IMR-90 (cell line): ENCODE measurements at places on chromosomes 5 and 9. TPM values are rescaled to one million over a fixed set of nuclear protein-coding genes. Genes with fewer than 3 reads are reported as not detected.

The DNM1 gene
- total RNA-seq, result 11.4 and 13.6 TPM in 2 replicates

DNA sequence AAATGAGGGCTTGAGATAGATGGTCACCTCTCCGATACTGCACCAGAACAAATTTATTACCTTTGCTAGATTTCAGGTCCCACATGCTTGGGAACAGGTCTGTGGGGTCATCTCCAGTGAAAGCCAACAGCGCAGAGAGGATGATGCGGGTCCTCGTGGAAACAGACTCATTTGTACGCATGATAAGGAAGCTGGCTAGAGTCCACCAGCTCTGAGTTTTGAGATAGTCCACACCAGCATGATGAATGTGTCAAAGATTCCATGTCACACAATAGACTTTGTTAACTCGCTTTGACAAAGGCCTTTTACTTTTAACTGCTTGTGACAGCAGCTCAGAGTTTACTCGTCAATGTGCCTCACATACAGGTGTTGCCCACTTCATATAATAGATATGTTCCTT lies 105.4 kb upstream of the TBCA start:
- peak; percentile 18 for DNase-seq

The FBXW11 gene
- 97.1 and 100 TPM in 2 replicates for total RNA-seq

GRCh38 chr5:17288570-17288969 lies 71.1 kb downstream of the BASP1 start:
- DNase-seq, result no peak

The IFNW1 gene
- total RNA-seq, result not detected in 2 replicates

The DRD1 gene
- 0.18 and 0.28 TPM in 2 replicates for total RNA-seq

GRCh38 chr9:36728651-36729520 lies 156.2 kb downstream of the MELK start:
- peak; percentile 78 for DNase-seq

GRCh38 chr5:69007163-69007562 lies 86.7 kb upstream of the SLC30A5 start:
- no peak for DNase-seq

The SCGB3A2 gene
- not detected in 2 replicates for total RNA-seq

DNA sequence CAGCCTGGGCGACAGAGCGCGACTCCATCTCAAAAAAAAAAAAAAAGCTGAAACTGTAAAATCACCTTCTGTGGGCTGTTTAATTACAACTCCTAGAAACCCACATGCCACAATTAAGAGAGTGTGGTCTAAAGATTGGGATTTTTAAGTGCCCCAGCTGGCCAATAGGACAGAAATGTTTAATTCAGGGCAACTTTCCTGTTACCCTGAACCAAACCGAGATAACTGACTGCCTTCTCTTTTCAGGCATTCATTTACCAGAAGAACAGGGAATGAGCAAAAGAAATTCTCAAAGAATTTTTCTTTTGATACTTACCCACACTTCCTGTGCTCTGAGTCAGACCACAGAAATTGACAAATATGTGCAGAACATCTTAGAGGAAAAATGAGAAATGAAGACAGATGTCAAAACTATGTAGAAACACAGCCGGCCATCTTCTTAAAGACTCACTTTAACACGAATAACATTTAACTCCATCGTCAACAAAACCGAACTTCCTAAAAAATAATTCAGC lies 221.3 kb upstream of the DAPK1 start:
- DNase-seq, result peak; percentile 73

DNA sequence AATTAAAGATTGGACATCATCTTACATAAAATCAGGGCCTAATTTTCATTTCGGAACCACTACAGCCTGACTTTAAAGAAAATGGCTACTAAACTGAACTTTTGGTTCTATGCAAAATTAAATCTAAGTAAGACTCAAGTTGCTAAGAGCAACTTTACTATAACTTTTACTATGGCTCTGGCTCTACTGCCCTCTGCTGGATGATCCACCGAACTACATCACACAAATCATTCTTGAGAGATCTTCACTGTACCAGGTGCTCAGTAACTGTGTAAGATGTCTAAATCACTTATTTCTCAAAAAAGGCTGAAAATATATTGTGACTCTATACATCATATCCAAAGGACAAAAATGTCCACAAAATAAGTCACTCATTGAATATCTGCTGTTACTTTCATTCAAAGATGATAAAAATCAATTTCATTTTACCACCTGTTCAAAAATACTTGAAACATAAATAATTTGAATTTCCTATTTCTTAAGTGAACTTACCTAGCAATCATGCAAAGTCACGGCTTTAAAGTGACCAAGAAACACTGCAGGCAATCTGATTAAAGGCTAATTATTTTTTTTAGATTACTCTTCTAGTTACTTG lies 13.5 kb downstream of the MOCS2 start:
- peak; percentile 75 for DNase-seq

The ARL14EPL gene
- not detected in 2 replicates for total RNA-seq

DNA sequence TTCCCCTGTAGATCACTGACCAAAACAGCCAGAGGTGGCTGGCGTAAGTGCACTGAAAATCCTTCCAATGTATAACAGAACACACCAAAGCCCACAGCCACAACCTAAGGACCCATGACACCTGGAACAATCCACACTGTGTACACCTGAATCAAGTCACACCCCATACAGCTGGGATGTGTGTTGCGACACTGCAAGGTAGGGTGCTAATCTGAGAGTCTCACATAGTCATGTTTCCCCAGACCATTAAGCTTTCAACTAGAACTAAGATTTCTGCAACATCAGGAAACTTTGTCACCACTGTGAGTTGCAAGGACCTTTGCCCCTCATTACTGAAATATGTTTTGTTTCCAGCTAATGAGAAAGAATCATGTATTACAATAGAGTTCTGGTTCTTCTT lies 59.4 kb downstream of the MED27 start:
- DNase-seq, result no peak

DNA sequence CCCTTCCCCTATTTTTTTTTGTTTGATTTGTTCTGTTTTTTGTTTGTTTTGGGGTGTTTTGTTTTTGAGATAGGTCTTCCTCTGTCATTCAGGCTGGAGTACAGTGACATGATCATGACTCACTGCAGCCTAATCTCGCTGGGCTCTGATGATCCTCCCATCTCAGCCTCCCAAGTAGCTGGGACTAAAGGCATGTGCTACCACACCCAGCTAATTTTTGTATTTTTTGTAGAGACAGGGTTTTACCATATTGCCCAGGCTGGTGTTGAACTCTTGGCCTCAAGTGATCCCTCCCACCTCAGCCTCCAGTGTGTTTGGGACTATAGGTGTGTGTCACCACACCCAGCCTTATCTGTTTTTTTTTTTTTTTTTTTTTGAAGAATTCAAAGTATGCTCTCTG lies 605.4 kb downstream of the DNAH5 start:
- DNase-seq, result no peak

- no peak for DNase-seq
Observed at GRCh38 chr5:9284272-9284671, 261.6 kb downstream of the SEMA5A start.

- no peak for DNase-seq
Observed at GRCh38 chr5:99765011-99765410, 770.2 kb upstream of the FAM174A start.

The SCGB3A1 gene
- not detected in 2 replicates for total RNA-seq

The LPAR1 gene
- total RNA-seq, result 260 and 315 TPM in 2 replicates

DNA sequence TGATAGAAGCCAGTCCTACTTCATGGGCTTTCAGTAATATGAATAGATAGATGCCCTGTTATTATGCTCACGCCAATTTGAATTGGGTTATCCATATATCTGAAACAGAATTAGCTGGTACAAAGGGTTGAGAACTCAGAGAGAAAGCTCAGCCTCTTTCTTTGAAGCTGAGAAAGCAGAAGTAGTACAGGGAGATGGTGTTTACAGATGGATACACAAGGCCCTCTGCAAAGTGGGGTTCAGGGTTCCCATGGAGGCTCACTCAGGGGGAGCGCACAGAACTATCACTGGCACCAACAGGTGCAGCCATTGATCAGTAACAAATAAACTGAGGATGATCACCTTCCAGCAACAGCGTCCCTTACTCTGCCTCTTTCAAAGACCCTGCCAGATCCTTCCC lies 349.7 kb downstream of the ICE1 start:
- DNase-seq, result no peak

The ANKRD34B gene
- total RNA-seq, result not detected in 2 replicates

The MPDZ gene
- 39.3 and 46.4 TPM in 2 replicates for total RNA-seq

DNA sequence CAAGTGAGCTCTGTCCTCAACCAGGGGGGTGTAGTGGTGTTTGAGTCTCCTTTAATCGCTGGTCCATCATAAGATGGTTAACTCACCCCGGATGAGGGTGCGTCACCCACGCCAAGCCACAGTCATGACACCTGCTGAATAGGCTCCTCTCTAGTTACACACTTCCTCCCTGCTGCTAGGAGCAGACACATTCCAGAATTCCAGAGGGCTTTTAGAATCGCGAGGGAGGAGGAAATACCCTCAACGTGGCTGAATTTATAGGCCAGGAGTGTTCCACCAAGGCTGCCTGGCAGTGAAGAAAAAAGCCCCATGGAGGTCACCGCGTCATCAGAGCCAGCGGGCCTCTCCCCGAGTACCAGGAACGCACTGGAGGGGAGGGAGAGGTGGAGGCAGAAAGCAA lies 5.1 kb downstream of the GLRX start:
- peak; percentile 76 for DNase-seq

- peak; percentile 72 for DNase-seq
Observed at GRCh38 chr9:91534374-91534773, 110.7 kb upstream of the NFIL3 start.

GRCh38 chr5:14359069-14360043 lies 216.2 kb downstream of the TRIO start:
- no peak for DNase-seq

DNA sequence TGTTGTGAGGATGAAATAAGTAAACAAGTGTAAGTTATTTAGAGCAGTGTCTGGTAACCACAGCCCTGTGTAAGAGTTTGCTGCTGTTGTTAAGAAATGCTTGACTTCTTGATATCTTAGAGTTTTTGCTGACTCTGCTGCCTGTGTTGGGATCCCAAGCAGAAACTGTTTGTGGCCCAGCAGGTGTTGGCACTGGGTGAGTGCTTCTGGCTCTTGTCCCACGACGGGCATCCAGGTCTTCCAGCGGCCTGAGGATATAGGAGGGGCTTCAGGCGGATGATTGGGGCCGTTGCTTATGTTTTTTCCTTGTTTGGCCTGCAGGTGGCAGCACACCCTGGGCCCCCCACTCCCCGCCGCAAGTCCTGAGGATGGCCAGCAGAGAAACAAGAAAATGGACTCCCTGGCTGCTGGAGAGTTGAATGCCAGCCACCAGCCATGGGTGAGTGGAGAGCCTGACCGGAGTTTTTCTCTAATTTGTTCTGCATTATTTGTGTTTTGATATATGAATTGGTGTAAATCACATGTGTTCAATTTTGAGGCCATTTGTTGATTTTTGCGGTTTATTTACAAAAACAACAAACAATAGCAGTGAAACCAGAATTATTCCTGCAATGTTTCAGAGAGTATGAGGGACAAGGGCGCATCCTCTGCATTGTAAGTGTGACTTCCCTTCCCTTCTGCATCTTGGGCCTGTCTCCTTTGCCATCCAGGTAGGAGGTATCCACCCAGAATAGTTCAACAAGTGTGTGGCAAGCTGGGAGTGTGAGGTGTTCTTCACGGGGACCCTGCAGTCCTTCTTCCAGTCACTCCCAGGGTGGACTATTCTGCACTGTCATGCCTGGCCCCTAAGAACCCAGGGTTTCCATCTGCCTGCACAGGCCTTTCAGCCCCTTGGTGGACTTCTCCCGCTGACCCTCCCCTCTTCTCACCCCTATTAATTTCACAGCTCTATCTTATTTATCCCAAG lies 50.3 kb downstream of the SLC22A5 start:
- peak; percentile 72 for DNase-seq

The ZNF300 gene
- total RNA-seq, result 6.1 and 7.5 TPM in 2 replicates

GRCh38 chr5:115847290-115847689 lies 5.6 kb downstream of the AP3S1 start:
- DNase-seq, result no peak

- no peak for DNase-seq
Observed at GRCh38 chr9:98515506-98516204, 193.1 kb downstream of the GABBR2 start.

The PRDM9 gene
- not detected in 2 replicates for total RNA-seq

DNA sequence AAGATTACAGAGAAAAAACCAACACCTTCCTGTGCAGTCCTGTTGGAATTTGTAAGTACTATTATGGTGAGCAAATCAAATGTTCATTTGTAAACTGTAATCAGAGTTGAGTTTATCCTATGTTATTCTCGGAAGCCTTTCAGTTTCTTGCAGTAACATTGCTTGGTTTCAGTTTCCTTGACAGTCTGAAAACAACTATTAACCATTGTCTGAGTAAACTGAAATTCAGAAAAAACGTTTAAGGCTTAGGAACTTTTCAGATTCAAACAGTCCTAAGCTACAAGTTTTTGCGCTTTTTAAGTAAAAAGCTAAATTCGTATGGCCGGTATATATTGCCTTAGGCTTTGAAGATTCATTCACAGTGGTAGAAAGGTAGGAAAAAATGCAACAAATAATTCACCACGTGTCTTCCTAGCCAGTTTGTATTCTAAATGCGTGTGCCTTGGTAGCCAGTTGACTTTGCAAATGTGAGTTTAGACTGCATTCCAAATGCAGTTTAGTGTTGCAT lies 2.5 kb downstream of the GPBP1 start:
- DNase-seq, result peak; percentile 80

The KCNV2 gene
- not detected in 2 replicates for total RNA-seq

DNA sequence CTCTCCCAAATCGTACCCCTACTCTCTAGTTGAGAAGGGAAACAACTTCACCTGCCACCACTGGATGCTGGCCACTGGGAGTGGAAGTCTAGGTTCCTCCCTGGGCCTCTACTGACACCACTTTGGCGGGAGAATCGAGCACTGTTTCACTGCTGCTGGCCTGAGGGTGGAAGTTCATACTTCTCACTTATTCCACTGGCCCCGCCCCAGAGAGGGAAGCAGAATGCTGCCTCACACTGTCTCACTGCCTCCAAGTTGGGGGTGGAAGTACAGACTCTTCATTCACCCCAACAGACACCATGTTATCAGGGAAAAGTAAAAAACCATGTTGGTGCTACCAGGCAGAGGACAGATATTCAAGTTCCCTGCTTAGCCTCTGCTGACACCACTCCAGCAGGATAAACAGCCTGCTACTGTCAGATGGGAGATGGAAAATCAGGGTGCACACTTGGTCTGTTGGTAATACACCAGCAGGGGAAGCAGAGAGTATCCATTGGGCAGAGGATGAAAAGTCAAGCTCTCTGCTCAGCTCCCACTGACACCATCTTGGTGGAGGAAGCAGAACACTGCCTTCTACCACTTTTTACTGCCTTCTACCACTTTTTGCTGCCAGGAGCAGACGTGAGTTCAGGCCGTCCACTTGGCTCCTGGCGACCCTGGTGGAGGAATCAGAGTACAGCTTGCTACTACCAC lies 159.4 kb downstream of the SIL1 start:
- DNase-seq, result no peak

The SPATA31E1 gene
- not detected in 2 replicates for total RNA-seq
